Aorta (tissue), 5 donors: ENCODE measurements at places on chromosomes 6 and 20. TPM values are rescaled to one million over a fixed set of nuclear protein-coding genes. Genes with fewer than 3 reads are reported as not detected.
A peak's percentile ranks its signal among the peaks of the same experiment; 100 is the strongest.

Gene CD40
- 47.7 TPM for polyA plus RNA-seq

Gene APCDD1L
- 2.4 TPM for polyA plus RNA-seq

Gene PRICKLE4
- polyA plus RNA-seq = 0.61 TPM

- no peak overlapping the region for H3K27ac ChIP-seq
- H3K4me1 ChIP-seq = no peaks in the 10 kb centered on the region
- no peak for DNase-seq
- no peaks in the 10 kb centered on the region for H3K27me3 ChIP-seq
- H3K4me3 ChIP-seq = no peak overlapping the region
Observed at GRCh38 chr6:130676077-130676772, 151.0 kb upstream of the SMLR1 start.

DNA sequence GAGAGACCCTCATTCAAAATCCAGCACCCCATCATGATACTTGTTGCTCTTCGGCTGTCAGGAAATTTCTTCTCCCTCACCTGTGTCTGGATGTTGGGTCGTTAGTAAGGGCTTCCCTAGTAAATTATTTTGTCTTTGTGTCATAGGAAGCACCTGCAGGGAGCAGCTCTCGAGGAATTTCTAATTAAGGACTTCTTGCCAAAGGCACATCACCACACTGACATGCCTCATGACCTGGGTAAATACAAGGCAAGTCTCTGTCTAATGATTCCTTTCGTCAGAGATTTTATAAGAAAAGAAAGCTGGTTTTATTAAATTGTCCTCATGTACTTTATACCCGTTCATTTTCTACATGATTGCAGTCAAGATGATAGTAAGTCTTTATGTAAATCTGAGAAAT, at the start of gene NOX3:
Gene NOX3, minus strand, starts transcription at position 74 of the 400 bp plus-strand sequence. Its CDS starts 39 bp downstream, at position 35.
- no peak within 1 kb of the TSS for H3K4me3 ChIP-seq
- no peaks in the 10 kb centered on the region for H3K36me3 ChIP-seq
- no peak for DNase-seq
- H3K27me3 ChIP-seq = no peaks in the 10 kb centered on the region

GRCh38 chr20:16263582-16263981, 309.7 kb downstream of the KIF16B start:
- no peak overlapping the region for H3K27ac ChIP-seq
- H3K4me1 ChIP-seq = no peaks in the 10 kb centered on the region
- no peak overlapping the region for H3K4me3 ChIP-seq
- no peaks in the 10 kb centered on the region for H3K36me3 ChIP-seq
- no peaks in the 10 kb centered on the region for H3K27me3 ChIP-seq
- DNase-seq = no peak

- peak; percentile 63 for DNase-seq
- H3K4me3 ChIP-seq = no peak overlapping the region
- peak overlapping the region; percentile 43 for H3K27ac ChIP-seq
- H3K4me1 ChIP-seq = peaks cover 16% of the 10 kb centered on the region
- no peaks in the 10 kb centered on the region for H3K36me3 ChIP-seq
Observed at GRCh38 chr6:56713254-56713672, 70.6 kb upstream of the DST start.

- no peaks in the 10 kb centered on the region for H3K36me3 ChIP-seq
- no peak overlapping the region for H3K27ac ChIP-seq
- no peaks in the 10 kb centered on the region for H3K4me1 ChIP-seq
Observed at GRCh38 chr6:4518506-4518905, 257.7 kb upstream of the CDYL start.
